ENCODE measurements at places on chromosomes 11 and 22.

GRCh38 chr11:26806219-26806618, 84.4 kb upstream of the SLC5A12 start:
- no peak for DNase-seq

- no peak for DNase-seq
These were observed 6.6 kb upstream of the APOL2 start for GRCh38 chr22:36245805-36246356.

DNA sequence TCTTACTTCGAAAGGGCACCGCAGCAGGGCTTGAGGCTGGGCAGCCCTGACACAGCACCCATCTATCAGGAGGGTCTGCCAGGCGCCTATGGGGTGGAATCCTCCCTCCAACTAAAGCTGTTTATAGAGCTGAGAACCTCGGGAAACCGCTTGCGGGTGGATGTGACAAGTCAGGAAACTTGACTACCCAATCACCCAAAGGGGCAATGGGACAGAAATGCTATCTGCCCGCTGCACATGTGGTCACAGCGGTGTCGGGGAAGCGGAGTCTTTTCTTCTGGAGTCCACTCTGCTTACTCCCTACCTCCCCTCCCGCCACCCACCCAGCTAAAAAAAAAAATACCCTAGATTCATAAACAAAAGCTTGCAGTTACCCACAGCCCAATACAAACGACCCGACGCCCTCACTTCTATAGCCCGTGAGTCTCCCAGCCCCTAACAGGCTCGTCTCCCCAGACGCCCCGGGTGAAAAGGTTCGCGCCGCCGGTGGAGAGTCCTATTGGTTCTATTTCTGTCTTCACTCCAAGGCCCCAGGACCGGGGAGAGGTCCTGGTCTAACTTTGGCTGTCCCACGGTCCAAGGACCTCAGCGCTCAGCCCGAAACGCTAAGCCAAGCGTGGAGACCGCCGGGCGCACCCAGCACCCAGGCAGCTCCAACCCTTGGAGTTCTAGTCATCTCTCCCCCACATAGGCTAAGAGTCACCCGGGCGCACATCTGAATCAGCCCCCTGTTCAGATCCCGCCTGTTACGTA, 1.4 kb downstream of the TRPC6 start:
- no peak for DNase-seq

DNA sequence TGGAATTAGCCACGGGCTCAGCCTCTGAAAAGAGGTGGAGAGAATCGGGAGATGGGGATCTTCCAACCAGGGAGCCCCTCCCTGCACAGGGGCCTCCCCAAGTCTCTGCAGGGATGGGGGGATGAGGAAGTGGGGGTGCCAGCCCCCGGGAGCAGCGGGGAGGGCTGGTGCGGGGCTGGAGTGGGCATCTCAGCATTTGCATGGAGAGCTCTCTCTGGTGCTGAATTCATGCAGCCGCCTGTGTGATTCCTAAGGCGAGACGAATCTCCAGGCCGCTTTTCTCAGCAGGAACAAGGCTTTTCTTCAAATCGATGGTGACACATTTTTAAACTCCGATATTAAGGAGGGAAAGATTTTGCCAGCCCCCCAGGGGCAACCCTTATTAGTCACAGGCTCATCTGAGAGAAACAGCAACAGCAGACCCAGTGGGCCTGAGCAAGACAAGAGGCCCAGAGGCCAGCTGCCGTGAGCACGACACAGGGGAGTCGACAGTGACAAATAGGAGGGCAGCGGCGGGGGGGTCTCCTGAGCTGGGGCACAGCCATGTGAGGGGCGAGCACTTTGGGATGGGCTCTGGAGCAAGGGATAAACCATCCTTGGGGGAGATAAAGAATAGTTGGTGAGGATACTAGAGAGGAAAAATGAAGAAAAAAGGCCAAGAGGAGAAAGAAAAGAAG, 29.0 kb downstream of the MACROD1 start:
- DNase-seq = no peak

- DNase-seq = no peak
These were observed 21.8 kb upstream of the CDC42EP2 start for GRCh38 chr11:65292890-65293289.

GRCh38 chr11:129089279-129089678, 102.8 kb downstream of the ARHGAP32 start:
- no peak for DNase-seq

DNA sequence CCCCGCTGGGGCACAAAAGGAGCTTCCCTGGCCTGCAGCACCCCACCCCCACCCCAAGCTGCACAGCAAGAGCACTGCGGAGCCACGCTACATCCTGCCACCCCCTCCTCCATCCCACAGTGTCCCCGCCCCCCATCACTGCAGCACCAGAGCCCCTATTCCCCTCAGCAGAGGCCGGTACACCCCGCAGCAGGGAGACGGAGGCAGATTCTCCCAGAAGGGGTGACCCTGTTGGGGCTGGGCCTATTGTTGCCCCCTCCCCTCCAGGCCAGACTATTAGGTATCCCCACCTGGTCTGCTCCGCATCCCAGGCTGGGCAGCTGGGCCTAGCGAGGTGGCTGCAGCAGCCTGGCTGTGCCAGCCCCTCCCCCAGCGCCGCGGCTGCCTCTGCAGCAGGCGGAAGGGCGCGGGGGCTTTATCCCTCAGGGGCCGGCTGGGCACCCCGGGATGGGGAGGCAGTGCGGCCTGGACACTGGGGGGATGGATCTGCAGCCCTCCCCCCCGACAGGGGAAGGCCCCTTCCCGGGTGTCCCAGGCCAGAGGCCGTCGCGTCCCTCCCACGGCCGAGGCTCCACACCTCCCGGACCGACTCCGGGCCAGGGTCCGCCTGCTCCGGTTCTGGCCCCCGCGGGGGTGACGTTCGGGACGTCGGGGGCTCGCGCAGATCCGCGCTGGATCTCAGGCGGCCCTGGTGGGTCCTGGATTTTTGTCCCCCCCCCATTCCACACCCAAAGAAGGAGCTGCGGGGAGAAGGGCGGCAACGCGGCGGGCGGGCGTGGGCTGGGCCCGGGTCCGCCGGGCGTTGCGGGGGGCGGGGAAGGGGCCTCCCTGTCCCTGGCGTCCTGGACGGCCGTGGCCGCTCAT, 943 bp downstream of the DUSP8 start:
- no peak for DNase-seq

- DNase-seq = no peak
These were observed 1.0 kb downstream of the KIAA1671 start for GRCh38 chr22:24953384-24954113.

DNA sequence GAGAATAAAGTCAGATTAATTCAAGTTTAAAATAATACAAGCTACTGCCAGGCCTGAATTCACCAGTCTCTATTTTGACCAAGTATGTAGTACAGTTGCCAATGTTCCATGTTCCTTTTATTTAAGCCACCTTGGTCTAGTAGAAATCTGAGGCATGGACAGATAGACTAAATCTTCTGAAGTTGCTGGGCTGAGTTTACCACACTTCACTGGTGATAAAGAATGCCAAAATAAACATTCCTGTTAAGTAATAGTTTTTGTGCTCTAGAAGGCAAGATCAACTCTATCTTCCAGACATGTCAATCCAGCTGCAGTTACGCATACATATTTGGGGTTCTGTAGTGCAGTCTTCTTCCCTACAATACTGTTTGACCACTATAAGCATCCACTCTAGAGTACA, 83.9 kb upstream of the C11orf87 start:
- no peak for DNase-seq

DNA sequence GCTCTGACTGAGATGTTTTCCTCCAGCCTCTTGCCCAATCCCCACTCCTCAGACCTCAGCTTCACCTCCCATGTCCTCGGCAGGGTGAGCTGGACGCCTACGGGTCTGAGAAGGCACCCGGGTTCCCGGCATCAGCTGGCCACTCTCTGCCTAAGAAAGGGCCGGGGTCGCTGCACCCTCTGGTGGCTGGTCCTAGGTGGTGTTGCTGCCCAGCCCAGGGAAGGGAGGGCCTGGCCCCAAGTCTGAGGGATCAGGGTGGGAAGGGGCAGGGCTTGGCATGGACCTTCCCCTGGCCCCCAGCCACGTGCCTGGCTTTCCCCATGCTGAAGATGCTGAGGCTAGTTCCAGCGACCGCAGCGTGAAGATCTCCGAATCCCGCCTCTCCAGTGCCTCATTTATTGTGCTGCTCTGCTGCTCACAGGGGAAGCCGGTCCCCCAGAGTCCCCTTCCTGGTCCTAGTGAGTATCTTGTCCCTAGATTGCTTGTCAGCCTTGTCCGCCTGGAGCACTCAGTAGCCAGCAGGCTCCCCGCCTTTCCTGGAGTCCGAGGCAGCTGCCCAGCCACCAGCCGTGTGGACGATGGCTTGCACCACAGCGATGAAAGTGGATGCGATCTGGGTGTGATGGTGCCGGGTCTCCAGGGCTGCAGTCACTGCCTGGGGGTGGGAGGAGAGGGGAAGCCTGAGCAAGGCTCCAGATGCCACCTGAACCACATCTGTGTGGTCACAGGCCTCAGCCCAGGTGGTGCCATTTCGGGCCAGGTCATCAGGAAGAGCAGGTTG, 2.9 kb upstream of the GGT5 start:
- no peak for DNase-seq

- DNase-seq = no peak
These were observed 37.6 kb upstream of the SLC5A1 start for GRCh38 chr22:32005453-32005852.

- no peak for DNase-seq
These were observed 237.5 kb downstream of the MIAT start for GRCh38 chr22:26894766-26895485.

GRCh38 chr11:112453601-112454577, 193.2 kb upstream of the PLET1 start:
- DNase-seq = no peak
